ENCODE measurements at places on chromosomes 7 and 10. TPM values are rescaled to one million over a fixed set of nuclear protein-coding genes. Genes with fewer than 3 reads are reported as not detected.

GRCh38 chr10:75211007-75211691, 553 bp downstream of the VDAC2 start:
- no peak for DNase-seq
- H3K36me3 ChIP-seq: peaks cover 41% of the 10 kb centered on the region
- peaks cover 16% of the 10 kb centered on the region for H3K4me1 ChIP-seq
- peak overlapping the region; percentile 98 for H3K27ac ChIP-seq
- H3K4me3 ChIP-seq: peak overlapping the region; percentile 99

- peaks cover 33% of the 10 kb centered on the region for H3K36me3 ChIP-seq
- H3K4me1 ChIP-seq: no peaks in the 10 kb centered on the region
- H3K4me3 ChIP-seq: no peak overlapping the region
- no peak for DNase-seq
- no peaks in the 10 kb centered on the region for H3K27me3 ChIP-seq
These were observed 11.5 kb upstream of the NFKB2 start for GRCh38 chr10:102384053-102384452.

GRCh38 chr7:29764227-29764626, 42.1 kb upstream of the WIPF3 start:
- H3K4me1 ChIP-seq: no peaks in the 10 kb centered on the region
- no peak overlapping the region for H3K27ac ChIP-seq
- no peaks in the 10 kb centered on the region for H3K27me3 ChIP-seq
- no peak overlapping the region for H3K4me3 ChIP-seq
- no peaks in the 10 kb centered on the region for H3K36me3 ChIP-seq

The MACROH2A2 gene
- 5.0 TPM for total RNA-seq

DNA sequence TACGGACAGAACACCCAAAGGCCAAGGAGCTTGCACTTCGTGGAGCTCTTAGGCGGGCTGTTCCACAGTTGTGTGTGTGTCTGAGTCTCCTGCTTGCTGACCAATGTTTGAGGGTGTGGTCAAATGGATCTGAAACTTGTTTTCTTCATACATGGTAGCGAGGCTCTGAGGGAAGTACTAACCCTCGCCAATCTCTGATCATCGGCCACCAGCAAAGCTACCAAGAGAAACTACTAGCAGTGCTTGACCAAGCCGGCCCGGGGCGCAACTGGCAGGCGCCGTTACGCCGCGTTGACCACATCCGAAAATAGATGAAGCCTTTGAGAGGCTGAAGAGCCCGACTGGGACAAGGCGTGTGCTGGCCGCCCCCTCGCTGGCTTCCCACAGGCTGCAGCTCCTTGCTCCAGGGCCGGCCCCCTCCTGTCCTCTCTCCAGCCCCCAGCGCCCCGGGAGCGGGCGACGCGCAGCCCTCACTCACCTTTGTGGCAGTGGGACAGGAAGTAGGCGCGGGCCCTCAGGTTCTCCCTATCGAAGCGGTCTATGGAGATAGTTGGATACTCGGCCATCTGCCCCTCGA, 384 bp downstream of the DCLRE1C start:
- H3K36me3 ChIP-seq: no peaks in the 10 kb centered on the region
- DNase-seq: no peak
- peak overlapping the region; percentile 75 for H3K4me3 ChIP-seq
- no peaks in the 10 kb centered on the region for H3K27me3 ChIP-seq
- H3K27ac ChIP-seq: peak overlapping the region; percentile 35
- H3K4me1 ChIP-seq: no peaks in the 10 kb centered on the region

Data from right lobe of liver (tissue), 6 donors.